ENCODE measurements at places on chromosomes 13 and 19.

- DNase-seq, result no peak
These were observed 37.1 kb upstream of the XPO4 start for GRCh38 chr13:20939662-20940061.

DNA sequence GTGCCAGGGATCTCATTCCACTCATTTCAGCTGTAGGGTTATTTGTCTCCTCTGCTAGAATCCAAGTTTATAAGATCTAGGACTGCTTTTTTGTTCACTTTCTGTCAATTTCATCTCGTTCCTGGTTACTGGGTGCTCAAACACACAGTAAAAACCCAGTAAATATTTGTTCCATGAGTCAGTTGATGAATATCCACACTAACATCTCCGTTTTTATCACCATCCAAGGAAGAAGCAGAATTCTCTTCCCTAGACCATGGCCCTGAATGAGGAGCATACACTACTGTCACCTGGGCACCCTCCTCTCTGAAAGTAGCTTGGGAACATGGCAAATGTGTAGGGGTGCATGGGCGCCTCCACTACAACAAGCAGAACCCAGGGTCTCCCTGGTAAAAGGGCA lies 390.8 kb downstream of the FOXO1 start:
- no peak for DNase-seq

- DNase-seq, result no peak
These were observed 3.0 kb downstream of the ENOX1 start for GRCh38 chr13:43783820-43784219.

DNA sequence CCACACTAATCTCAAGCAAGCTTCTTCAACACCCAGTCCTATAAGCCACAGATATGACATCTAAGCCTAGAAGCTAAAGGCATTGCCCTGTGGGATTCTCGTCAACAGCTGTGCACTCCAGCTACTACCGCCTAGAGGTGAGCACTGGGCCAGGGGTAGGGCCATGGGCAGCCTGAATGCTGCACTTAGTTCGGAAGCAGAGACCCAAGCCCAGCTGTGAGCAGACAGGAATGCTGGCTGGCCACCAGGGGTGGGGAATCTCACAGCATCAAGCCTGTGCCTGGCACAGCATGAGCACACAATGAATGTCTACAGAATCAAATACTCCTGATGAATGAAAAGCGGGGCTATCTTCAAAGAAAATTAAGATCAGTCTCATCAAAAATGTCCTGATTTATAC lies 167.5 kb upstream of the UBL3 start:
- DNase-seq, result no peak

DNA sequence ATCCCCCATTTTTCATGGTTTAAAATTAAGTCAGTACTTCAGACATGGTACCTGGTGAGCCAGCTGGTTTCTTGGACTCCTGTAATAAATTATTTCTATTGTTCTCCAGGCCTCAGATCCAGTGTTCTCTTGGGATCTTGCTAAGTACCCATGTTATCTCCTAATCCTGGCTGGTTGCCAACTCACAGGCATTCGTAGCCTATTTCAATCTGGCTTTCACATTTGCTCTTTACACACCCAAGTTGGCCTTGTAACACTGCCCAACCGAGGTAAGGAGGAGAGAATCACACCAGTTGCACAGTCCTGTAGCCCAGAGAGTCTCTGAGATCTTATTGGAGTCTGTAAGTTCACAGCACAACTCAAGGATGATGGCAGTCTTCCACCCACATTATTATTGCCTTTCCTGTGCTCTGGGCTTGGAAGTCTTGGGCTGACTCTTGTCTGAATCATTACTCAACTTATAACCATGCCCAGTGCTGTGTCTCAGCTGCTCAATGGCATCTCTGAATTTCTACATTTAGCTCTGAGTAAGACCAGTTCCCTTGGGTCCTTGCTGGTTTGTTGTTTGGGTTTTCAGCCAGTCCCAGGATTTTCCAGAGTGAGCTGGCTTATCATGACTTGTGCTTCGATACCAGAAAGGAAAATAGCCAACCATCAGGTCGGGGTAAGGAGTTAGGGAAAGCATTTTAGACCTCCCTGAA lies 76.6 kb upstream of the KLF12 start:
- DNase-seq, result no peak

DNA sequence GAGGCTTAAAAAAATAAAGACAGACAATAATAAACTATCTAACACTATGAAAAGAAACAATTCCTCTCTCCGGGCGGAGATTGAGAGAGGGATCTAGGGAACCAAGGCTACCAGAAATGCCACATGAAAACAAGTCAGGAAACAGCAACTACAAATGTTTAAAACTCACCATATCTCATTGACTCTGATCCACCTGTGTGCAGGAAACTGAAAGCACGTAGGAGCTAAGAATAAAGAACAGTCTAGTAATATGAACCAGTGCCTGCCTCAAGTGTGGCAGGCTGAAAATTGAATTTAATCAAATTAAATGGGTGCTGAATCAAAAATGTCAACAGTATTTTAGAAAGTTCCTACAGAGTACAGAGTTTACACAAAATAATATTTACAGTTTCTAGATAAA lies 1701.0 kb downstream of the SLITRK5 start:
- DNase-seq, result no peak

Data from activated CD4-positive, alpha-beta T cell treated with anti-CD3 and anti-CD28 coated beads, Interleukin-2, amount 50 U/mL, for 24 hours (primary cell).